ENCODE measurements at places on chromosomes 2 and 18.

DNA sequence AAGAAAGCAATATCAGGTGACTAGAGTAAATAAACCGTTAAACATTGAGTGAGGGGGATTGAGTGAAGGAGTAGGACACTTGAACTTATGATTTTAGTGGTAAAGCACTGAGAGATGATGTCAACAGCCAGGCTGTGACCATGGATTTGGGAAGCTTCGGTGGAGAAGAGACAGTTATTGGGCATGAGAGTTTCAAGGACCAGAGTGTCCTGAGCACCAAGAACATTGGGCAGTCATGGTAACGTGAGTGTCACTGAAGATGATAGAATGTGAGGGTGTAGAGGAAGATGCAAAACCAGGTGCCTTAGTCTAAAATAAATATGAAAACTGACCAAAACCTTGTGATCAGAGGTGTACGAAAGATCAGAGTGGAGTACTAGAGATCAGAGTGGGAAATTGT is 248.1 kb downstream of the ASXL3 start:
- DNase-seq: no peak

- DNase-seq: no peak
These were observed 45.4 kb downstream of the TTN start for GRCh38 chr2:178761759-178762371.

DNA sequence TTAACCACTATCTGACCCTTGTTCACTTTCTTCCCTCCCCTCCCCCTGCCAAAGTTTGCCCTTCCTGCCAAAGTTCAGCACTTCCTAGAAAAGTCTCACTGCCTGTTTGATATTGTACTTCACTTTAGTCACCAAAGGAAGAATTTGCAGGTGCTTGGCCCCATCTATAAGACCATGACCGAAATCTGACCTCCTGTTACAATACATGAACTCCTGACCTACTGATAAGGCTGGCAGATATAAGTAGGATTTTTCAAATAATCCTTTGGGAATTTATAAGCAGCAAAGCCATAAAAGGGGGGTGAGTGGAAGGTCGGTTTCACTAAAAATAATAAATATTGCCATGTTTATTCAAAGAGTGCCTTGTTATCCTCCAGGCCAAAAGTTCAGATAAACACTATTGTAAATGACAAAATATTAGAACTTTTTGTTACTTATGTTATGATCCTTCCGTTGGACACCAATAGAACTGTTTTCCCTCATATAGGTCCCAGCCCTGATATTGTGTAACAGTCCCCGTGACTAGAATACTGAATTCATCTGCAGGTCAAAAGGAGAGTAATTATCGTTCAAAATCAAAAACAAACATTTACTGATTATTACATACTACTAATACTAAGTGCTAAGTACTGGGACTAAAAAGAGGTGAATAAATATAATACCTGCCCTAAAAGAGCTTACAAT is 277.6 kb downstream of the EXOC6B start:
- no peak for DNase-seq

DNA sequence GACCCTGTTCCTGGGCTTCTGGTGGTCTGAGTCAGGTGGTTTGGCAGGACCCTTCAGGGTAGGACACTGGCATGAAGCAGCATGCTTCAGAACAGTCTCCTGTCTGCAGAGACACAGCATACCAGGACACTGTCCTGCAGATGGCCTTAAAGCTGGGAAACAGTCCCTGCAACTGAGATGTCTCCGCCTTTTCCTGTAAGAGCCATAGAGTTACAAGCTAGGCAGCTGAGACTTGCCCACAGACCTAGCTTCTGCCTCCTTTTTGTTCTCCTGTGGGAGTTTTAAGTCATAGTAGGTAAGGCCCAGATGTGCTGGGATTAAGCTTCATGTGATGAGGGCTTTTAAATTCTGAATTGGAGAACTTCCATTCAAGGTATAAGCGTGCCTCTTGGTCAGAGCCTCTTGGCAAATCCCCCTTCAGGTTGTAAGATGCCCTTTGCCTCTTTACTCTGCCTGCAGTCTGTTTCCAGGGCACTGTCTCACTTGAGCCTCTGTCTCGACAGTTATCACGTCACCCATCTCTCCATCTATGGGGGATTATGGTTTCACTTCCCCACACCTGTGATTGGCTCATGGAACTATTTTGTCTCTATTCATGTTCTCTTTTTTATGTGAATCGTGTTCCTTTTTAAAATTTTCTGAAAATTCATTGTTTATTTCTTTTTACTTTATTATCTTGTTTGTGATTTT is 51.8 kb downstream of the COA5 start:
- DNase-seq: no peak

DNA sequence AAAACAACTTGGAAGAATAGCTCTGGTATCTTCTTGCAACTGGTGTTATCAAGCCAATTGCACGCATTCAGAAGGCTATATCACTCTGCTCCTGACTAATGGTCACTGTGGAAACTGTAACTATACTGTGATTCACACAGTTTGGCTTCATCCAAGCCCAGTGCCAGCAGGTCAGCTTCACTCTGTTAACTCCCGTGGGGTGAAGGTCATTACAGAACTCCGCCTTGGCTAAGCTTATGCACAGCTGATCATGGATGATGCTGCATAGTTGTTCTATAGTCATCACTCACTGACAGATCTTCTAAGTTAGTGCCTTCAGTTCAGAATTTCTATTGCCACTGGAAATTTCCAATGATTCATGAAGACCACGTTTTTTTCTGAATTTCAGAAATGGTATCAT is 497.2 kb upstream of the NETO1 start:
- DNase-seq: no peak
